NCI-H82 (cell line): ENCODE measurements at places on chromosomes 5 and 9.

DNA sequence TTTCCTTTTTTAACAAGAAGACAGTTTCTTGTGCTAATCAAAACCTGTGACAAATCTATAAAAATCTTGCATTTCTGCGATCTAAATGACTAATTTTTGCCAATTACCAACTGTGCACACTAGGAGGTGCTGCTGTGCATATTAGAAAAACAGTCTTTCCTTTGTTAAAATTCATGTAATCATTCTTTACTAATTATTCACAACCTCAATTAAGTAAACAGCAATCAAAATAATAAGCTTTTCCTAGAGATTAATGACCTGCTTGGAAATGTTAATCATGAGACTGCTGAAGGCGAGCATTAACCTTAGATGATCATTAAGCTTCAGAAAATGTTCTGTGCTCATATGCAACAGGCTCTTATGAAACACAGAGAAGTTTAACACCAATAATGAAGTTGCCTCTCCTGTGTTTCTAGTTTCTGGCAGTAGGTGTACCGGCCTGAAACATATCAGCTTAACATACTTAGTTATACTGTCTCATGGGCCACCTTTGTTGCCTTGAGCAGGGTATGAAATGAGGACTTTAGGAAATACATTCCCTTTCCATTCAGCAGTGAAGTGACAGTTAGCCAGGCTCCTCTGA, 17.7 kb downstream of the RFESD start:
- DNase-seq, result peak; percentile 29

DNA sequence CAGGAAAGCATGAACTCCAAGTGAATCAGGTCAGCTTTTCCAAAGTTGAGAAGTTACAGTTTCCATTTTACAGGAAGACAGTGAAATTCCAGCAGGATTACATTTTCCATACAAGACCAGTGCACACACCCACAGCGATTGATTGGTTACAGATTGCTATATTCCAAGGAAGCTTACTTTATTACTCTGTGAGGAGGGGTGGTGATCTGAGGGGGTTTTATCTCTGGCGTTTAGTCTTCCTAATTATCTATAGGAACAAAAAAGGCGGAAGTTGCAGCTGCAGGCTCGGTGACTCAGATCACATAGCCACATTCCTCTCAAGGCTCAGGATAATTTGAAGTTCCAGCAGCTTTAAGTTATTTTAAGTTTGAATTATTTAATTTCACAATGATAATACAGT, 450.4 kb upstream of the NMUR2 start:
- DNase-seq, result no peak

- no peak for DNase-seq
Observed at GRCh38 chr9:119420231-119420630, 51.0 kb upstream of the BRINP1 start.

- DNase-seq, result no peak
Observed at GRCh38 chr5:54570916-54571315, 53.4 kb downstream of the SNX18 start.

- DNase-seq, result no peak
Observed at GRCh38 chr5:117461966-117462365, 887.3 kb upstream of the SEMA6A start.

DNA sequence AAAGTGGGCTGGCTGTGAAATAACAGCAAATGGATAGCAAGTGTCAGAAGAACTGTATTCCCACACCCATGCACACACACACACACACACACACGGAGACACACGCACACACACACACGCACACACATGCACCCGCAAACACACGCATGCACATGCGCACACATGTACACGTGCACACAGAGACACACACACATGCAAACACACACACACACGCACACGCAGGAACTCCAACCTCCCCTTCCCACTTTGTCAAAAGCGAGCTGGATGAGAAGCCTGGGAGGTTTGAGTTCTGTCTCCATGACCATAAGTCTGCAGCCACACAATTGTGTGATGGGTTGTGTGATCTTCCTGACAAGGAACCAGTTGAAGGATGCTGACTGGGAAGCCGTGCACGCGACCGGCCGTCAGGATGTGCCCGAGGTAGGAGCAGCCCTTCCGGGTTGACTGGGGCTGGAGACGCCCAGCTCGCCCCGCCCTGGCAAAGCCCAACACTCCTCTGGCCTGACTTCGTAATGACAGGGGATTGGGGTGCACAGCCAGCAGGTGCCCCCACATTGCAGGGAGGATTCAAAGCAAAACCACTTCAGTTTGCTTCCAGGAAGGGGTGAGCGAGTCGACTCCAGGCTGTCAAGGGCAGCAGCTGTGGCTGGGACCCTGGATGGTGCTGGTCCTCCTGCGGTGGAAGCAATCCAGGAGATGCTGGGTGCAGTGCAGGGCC, 29.3 kb upstream of the NKD2 start:
- no peak for DNase-seq

GRCh38 chr5:67405755-67406154, 209.2 kb upstream of the CD180 start:
- no peak for DNase-seq

GRCh38 chr5:168734620-168735300, 155.6 kb upstream of the PANK3 start:
- no peak for DNase-seq

DNA sequence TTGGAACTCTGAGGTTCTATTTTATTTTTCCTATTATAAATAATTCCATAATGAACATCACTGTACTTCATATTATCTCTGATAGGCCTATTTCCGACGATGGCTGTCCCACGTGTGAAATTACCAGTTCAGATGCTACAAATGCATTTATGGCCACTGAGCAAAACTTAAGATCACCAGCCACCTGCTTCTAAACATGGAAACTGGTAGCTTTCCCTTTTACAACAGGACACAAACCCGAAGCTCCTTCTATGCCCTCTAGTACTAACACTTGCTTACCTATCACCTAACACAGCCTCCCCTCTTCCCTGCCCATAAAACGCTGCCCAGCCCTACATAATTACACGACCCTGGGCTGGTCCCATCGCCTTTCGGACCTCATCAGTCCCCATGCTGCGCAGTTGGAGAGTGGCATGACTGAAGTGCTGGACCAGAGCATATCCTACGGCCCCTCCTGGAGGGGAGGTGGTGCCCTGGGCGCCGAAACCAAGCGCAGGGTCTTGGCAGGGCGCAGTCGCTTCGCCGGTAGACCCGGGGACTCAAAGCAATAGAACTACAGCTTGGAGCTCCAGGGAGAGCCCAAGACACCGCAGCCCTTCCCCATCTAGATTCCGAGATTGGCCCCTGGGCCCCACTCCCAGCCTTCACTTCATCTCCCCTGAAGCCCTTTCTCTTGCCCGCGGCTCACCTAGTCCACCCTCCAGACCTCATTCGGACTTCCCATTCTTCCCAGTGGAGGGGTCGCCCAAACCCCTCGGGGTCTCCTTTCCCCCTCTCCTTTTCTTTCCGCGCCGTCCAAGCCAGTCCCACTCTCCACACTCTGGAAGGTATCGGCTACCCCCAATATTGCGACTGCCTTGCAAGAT, 1.0 kb upstream of the SAP30L start:
- peak; percentile 27 for DNase-seq

GRCh38 chr5:68554571-68555279, 339.2 kb downstream of the PIK3R1 start:
- peak; percentile 66 for DNase-seq

DNA sequence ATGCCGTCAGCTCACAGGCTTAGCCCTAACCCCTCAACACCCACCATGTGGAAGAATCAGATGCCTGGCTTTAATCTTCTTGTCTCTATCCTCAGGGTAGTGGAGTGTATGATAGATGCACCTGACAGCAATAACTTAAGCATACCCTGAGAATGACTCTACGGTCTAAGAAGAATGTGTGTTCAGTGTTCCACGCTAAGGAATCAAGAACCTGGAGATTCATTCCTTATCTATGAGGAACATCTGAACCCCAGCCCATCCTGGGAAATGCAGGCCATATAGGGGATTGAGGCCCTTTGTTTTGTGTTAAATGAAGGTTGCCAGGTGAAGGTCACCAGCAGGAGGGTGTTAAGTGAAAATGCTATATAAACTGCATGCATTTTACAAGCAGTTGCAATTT, 63.0 kb downstream of the KLHL3 start:
- DNase-seq, result peak; percentile 43

DNA sequence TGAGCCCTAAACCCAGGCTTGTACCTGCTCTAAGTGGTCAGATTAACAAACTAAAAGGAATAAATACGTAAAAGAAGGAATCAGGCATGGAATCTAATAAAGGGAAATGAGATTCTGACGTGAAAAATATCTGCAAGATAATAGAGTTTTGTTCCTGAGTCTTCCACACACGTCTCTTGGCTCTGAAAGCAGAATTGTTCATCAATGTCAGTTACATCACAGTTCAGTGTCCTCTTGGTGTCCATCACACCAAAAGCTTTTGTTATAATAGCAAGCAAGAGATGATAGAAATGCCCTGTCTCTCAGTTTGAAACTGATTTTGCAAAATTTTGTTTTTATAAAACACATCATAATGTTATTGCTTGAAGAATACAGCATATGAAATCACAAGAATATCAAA, 34.7 kb upstream of the NMUR2 start:
- no peak for DNase-seq

DNA sequence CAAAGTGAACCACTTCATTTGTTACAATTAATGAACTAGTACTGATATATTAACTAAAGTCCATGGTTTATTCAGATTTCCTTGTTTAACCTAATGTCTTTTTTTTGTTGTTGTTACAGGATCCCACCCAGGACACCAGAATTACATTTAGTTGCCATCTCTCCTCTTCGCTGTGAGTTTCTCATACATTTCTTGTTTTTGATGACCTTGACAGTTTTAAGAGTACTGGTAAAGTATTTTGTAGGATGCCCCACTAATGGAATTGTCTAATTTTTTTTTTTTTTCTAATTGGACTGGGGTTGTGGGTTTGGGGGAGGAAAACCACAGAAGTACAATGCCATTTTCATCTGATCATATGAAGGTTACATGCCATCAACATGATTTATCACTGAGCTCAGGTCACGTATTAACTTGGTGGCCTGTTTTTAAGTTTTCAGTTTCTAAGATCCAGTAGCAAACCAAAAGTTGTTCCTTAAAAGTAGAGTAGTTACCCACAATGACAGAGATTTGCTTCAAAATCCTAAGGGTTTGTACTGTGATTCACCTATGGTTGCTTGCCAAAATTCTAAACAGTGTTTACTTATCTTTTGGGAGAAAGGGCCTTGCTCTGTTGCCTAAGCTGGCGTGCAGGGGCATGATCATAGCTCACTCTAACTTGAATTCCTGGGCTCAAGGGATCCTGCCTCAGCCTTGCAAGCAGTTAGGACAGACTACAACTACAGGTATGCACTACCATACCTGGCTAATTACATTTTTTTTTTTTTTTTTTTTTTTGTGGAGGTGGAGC, 4.5 kb upstream of the OTULIN start:
- DNase-seq, result no peak

DNA sequence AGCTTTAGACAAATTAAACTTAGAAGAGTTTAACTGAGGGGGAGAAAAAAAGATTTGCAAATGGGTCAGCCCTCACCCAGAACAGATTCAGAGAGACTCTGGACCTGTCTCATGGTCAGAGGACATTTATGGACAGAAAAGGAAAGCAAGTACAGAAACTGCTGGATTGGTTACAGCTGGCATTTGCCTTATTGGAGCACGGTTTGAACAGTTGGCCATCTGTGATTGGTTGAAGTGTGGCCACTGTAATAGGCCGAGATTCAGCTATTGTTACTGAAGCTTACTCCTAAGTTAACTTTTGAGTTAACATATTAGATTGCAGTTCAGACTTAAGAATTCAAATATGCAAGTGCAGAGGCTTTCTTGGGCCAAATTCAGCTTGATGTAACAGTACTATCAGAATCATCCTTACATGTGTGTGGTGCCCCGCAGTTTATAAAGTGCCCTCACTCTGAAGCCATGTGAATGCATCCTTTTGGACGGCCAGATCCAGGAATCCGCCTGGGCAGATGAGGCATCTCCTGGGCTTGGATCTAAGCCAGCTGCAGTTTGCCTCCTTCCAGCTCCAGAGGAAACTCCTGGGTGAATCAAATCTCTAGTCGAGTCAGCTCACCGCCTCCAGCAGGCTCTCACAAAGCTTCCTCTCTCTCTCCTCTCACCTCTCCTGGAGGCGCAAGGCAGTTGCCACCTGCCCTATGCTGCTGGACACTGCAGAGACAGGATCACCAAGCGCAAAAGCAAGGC, 165.2 kb downstream of the ADAMTS12 start:
- no peak for DNase-seq

GRCh38 chr5:173573126-173573960, 43.1 kb downstream of the BOD1 start:
- peak; percentile 58 for DNase-seq

DNA sequence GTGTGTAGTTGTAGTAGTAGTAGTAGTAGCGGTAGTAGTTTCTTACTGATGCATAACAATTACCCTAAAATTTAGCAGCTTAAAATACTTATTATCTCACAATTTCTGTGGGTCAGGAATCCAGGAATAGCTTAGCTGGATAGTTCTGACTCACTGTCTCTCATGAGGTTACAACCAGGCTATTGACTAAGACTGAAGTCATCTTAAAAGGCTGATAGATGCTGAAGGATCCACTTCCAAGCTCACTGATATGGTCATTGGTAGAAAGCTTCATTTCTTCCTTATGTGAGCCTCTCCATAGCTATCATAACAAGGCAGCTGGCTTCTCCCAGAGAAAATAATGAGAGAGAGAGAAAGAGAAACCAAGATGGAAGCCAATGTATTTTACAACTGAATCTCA, 147.5 kb upstream of the FBXL17 start:
- no peak for DNase-seq

DNA sequence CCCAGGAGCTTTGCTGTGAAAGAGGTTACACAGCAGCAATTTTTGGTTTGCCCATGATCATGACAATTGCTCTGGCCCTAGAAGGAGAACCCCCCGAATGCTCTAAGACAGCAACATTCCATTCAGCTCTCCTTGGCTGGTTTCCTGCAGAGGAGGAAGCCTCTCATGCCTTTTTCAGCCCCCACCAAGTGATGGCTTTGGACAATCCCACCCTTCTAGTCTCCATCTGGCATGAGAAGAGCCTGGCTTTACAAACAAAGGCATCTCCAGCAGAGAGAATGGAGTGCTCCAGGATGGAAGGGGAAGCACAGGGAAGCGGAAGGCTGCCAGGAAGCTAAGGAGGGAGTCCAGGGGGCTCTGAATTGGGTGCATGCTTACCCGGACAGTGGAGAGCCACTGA, 98.4 kb downstream of the CRB2 start:
- no peak for DNase-seq

- no peak for DNase-seq
Observed at GRCh38 chr5:148484651-148485050, 100.9 kb downstream of the FBXO38 start.

- DNase-seq, result no peak
Observed at GRCh38 chr9:126939821-126940221, 25.2 kb downstream of the RALGPS1 start.

GRCh38 chr9:123150708-123151503, 117.4 kb downstream of the GPR21 start:
- DNase-seq, result no peak

DNA sequence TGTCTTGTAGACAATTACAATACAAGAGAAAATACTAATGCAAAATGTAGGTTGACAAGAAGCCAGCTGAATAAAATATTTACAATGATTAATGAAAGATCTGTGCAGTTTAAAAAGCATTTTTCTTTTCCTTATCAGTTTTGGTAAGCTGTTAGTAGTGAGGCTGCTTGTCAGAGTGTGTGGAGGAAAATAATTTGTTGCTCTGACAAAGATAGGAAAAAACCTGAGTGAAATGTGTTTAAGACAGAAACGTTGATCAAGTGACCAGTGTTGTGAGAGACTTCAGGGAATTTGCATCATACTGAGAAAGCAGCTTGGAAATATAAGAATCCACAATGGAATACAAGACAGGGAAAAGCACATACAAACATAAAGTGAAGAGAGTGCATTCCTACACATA, 360.3 kb upstream of the CDH18 start:
- DNase-seq, result no peak
